Body of pancreas (tissue), 4 donors: ENCODE measurements at places on chromosomes 1 and 21. TPM values are rescaled to one million over a fixed set of nuclear protein-coding genes. Genes with fewer than 3 reads are reported as not detected.

DNA sequence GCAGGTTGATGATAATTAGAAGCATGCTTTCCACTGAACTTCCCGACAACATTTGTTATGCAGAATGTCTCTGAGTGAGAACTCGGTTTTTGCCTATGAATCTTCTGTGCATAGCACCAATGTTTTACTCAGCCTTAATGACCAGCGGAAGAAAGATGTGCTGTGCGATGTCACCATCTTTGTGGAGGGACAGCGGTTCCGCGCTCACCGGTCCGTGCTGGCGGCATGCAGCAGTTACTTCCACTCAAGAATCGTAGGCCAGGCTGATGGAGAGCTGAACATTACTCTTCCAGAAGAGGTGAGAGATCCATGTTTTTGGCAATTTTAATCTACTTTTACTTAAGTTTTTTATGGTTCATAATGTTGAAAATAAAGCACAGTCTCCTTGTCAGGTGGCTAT, 22.5 kb downstream of the BACH1 start:
- no peak overlapping the region for H3K4me3 ChIP-seq
- no peak for DNase-seq
- no peaks in the 10 kb centered on the region for H3K27me3 ChIP-seq
- no peak overlapping the region for H3K27ac ChIP-seq
- peaks cover 2% of the 10 kb centered on the region for H3K36me3 ChIP-seq

DNA sequence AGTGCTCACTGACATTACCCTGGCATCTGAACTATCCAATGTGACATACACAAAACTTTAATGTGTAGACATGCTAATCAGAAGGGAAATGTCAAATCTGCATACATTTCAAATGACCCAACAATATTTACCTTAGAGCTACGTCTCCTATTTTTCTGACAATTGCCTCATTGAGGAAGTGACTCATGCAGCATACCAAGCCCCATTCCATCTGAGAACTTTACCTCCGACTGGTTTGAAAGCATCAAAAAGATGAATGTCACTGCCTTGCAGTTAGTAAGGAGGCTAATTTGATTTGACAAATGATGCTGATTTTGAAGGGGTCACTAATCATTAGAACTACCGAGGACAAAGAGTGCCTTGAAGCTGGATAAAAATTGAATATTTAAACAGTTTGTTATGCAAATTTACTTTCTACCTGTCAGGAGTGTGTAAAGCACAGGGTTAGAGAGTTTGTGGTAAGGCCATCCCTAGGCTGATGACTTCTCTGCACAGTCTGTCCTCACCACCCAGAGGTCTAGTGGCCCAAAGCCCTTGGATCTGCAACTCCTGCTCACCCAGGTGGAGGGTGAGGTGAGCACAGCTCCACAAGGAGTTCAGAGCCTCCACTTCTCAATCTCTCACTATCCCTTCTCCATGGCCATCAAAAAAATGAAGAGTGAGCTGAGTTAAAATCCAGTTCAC, 500.3 kb upstream of the C1orf87 start:
- H3K27ac ChIP-seq, result peak overlapping the region; percentile 67
- DNase-seq, result no peak
- peaks cover 12% of the 10 kb centered on the region for H3K4me1 ChIP-seq
- no peaks in the 10 kb centered on the region for H3K36me3 ChIP-seq

- no peak overlapping the region for H3K4me3 ChIP-seq
- H3K4me1 ChIP-seq, result peaks cover 2% of the 10 kb centered on the region
- no peak for DNase-seq
- no peaks in the 10 kb centered on the region for H3K36me3 ChIP-seq
These were observed 40.0 kb upstream of the EPS15 start for GRCh38 chr1:51559064-51559500.

DNA sequence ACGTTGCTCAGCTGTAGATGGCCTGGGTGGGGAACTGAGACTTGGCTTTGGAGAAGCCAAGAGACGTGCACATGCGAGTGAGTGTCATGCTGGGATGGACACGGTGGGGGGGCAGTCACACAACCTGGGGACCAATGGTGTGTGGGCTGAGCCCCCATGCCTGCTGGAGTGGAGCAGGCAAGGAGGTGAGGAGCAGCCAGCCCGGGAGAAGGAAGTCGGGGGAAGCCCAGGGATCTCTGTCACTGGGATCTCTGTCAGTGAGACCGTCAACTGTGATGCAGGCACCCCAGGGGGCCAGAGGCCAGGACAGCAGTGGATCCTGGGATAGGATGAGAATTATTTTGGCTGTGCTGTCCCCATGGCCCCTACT, 11.0 kb upstream of the ZNF669 start:
- no peak overlapping the region for H3K4me3 ChIP-seq
- peaks cover 29% of the 10 kb centered on the region for H3K4me1 ChIP-seq
- H3K36me3 ChIP-seq, result no peaks in the 10 kb centered on the region
- H3K27ac ChIP-seq, result no peak overlapping the region

- H3K27me3 ChIP-seq, result no peaks in the 10 kb centered on the region
These were observed 54.4 kb downstream of the EPRS1 start for GRCh38 chr1:219991919-219992318.

DNA sequence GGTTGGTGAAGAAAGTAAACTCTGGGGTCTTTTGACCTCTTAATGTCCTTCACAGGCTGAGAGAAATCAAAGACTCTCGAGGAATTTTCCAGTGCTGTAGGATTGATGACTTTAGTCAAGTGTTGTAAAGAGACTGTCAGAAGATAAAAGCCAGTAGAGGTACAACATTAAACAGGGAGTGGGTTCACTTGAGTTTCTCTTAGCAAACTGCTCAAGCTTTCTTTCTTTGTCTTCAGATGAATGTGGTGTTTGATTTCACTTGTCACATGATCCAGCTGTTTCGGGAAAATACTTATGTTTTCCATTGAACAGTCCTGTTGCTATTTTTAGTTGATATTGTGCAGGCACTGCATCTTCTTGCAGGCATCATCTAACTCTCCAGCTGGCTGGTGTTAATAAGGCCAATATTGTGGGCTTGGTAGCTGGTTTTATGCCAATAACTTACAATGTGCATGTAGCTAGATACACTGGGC, 45.6 kb downstream of the XCL2 start:
- peaks cover 26% of the 10 kb centered on the region for H3K4me1 ChIP-seq
- H3K36me3 ChIP-seq, result no peaks in the 10 kb centered on the region
- no peak overlapping the region for H3K4me3 ChIP-seq

DNA sequence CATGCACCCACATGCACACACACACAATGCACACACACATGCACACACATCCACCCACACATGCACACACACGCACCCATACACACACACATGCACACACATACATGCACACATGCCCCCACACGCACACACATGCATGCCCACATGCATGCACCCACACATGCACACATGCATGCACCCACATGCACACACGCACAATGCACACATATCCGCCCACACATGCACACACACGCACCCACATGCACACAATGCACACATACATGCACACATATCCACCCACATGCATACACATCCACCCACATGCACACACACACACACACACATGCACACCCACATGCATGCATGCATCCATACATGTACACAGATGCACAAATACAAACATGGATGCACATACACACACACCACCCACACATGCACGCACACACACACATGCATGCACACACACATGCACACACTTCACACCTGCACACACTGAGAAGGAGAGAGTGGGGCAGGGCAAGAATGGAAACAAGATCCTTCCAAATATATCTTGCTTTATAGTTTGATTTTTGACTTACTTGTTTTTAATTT, 123.2 kb downstream of the NPHP4 start:
- no peak for DNase-seq
- no peak overlapping the region for H3K27ac ChIP-seq
- H3K4me3 ChIP-seq, result no peak overlapping the region
- H3K36me3 ChIP-seq, result peaks cover 2% of the 10 kb centered on the region
- H3K4me1 ChIP-seq, result no peaks in the 10 kb centered on the region

DNA sequence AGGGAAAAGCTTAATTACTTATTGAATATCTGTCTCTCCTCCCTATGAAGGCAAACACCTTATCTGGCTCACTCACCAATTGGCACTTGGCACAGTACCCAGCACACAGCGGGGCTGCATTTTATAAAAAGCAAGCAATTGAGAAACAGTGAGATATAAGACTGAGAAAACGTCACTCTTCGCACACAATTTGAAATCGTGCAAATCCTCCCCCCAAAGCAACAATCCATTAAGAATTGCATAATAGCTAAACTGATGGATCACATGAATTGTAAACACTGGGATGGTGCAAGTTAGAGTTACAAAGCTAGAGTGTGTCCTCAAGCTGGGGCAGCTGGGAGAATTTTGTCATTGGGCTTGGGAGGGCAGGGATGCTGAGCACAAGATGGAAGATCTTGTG, 27.1 kb downstream of the PRDX6 start:
- H3K36me3 ChIP-seq, result no peaks in the 10 kb centered on the region
- H3K27me3 ChIP-seq, result no peaks in the 10 kb centered on the region
- H3K4me3 ChIP-seq, result no peak overlapping the region
- no peaks in the 10 kb centered on the region for H3K4me1 ChIP-seq
- DNase-seq, result no peak
- no peak overlapping the region for H3K27ac ChIP-seq

DNA sequence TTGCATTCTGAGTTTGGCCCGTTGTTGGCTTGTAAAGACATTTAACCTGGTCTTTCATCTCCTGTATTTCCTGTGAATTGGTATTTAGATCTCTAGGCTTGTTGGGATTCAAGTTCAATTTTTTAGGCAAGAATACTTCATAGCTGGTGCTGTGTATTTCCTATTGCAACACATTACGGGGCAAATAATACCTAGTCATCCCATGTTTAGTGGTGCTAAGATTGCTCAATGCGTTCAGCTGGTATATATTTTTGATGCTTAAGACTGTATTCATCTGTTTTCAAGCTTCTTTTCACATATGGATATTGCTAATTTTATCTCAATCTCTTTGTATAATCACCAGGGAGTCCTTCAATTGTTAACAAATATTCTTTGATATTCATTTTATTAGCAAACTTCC, 87.5 kb upstream of the ZBTB18 start:
- no peak overlapping the region for H3K4me3 ChIP-seq
- no peaks in the 10 kb centered on the region for H3K27me3 ChIP-seq
- H3K4me1 ChIP-seq, result no peaks in the 10 kb centered on the region
- no peak overlapping the region for H3K27ac ChIP-seq

GRCh38 chr1:93670141-93670540, 11.5 kb downstream of the BCAR3 start:
- no peak for DNase-seq
- no peaks in the 10 kb centered on the region for H3K27me3 ChIP-seq
- H3K4me3 ChIP-seq, result no peak overlapping the region
- H3K27ac ChIP-seq, result no peak overlapping the region
- no peaks in the 10 kb centered on the region for H3K36me3 ChIP-seq
- H3K4me1 ChIP-seq, result peaks cover 23% of the 10 kb centered on the region

GRCh38 chr1:198165927-198166647, 9.3 kb downstream of the NEK7 start:
- no peaks in the 10 kb centered on the region for H3K27me3 ChIP-seq
- DNase-seq, result no peak
- H3K27ac ChIP-seq, result no peak overlapping the region
- peaks cover 70% of the 10 kb centered on the region for H3K4me1 ChIP-seq
- no peaks in the 10 kb centered on the region for H3K36me3 ChIP-seq

DNA sequence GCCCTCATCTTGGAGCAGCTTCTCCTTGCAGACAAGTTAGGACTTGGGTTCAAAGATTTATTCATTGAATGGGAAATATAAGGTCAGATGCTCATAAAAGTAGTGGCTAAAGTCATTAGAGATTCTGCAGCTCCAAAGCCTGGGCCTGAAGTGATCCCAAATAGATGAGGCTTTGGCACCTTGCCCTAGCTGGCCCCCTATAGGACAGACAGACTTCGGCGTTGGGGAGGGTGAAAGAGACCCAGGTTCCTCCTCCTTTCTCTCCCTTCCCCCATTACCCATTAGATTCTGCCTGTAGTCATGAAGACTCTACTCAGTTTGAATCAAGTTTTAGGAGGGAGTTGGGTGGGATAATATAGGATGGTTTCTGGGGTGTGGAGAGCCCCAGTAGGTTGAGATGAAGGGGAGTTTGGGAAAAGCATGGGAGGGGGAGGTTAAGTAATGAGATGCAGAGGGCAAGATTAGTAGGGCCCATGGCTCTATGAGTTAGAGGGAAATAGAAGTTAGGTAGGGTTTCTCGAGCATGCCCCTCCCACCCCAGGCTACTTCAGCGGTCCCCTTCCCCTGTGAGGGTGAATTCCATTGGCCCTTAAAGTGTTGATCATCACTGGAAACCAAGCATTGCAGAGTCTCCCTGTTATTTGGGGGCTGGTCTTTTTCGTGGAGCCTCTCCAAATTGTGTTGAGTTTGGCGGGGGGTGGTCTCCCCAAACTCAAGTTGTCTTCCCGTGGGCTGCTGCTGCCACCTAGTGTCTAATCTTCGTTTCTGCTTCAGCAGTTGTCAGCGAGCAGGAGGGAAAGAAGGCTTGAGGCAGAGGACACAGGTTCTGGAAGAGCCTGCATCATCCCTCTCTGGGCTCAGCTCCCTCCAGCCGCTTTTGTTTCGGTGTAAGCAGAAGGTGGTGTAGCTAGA, 2.1 kb upstream of the AHDC1 start:
- no peak overlapping the region for H3K27ac ChIP-seq
- H3K4me1 ChIP-seq, result peaks cover 21% of the 10 kb centered on the region
- H3K36me3 ChIP-seq, result no peaks in the 10 kb centered on the region
- H3K27me3 ChIP-seq, result no peaks in the 10 kb centered on the region
- peak; percentile 54 for DNase-seq

DNA sequence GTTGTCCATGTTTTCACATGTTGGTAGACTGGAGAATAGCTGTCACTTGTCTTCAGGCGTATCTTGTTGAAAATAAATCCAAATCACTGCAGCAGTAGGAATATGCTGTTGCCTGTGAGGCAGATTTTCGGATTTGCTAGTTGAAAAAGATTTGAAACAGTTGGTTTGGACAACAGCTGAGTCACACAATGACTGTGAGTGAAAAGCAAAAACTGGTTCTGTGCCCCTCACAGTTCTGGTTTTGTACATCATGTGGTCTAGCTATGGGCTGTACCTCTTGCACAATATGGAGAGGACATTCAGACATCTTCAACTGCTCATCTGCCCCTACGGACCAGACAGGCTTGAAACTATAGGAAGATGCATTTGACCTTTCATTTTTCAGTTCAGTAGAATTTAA, 1.8 kb downstream of the ARF1 start:
- DNase-seq, result no peak
- peaks cover 63% of the 10 kb centered on the region for H3K4me1 ChIP-seq
- H3K4me3 ChIP-seq, result peak overlapping the region; percentile 91
- H3K27ac ChIP-seq, result peak overlapping the region; percentile 100
- no peaks in the 10 kb centered on the region for H3K36me3 ChIP-seq

DNA sequence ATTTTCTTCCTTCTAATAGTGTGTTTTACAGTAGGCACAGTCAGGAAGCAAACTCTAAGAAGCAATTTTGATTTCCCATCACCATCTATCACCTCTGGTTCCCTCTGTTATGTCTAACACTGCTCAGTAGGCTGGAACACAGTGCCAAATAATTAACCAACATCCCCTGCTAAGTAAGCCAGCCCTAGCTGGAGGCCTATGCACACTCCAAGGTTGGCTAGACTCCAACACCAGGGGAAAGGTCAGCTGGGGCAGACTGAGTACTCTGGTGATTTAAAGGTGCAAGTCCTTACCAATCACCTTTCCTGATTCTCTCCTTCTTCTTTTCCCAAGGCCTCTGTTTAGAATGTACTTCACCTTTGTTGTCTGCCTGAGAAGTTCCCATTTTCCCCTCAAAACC, 46.5 kb upstream of the BEND5 start:
- no peak overlapping the region for H3K4me3 ChIP-seq
- no peak overlapping the region for H3K27ac ChIP-seq
- peak; percentile 66 for DNase-seq

GRCh38 chr1:3515774-3516480, 61.5 kb downstream of the ARHGEF16 start:
- no peak overlapping the region for H3K27ac ChIP-seq
- DNase-seq, result no peak
- H3K4me3 ChIP-seq, result no peak overlapping the region

GRCh38 chr1:221994939-221995338, 253.1 kb upstream of the DUSP10 start:
- DNase-seq, result no peak
- H3K27ac ChIP-seq, result no peak overlapping the region
- H3K36me3 ChIP-seq, result no peaks in the 10 kb centered on the region
- H3K27me3 ChIP-seq, result no peaks in the 10 kb centered on the region

The KCNK2 gene
- not detected for total RNA-seq

The SEC16B gene
- total RNA-seq, result 11.2 TPM
